ENCODE measurements at places on chromosomes 5 and 9.

GRCh38 chr5:42005561-42006153 lies 80.6 kb downstream of the FBXO4 start:
- no peak for DNase-seq

GRCh38 chr5:149365418-149365817 lies 7.6 kb downstream of the PCYOX1L start:
- DNase-seq, result no peak

GRCh38 chr5:67693956-67694809 lies 497.6 kb upstream of the CD180 start:
- DNase-seq, result no peak

GRCh38 chr5:139394123-139394653 lies 716 bp downstream of the PROB1 start:
- DNase-seq, result no peak

- DNase-seq, result peak; percentile 47
These were observed 12.2 kb downstream of the GPR150 start for GRCh38 chr5:95631991-95632675.

DNA sequence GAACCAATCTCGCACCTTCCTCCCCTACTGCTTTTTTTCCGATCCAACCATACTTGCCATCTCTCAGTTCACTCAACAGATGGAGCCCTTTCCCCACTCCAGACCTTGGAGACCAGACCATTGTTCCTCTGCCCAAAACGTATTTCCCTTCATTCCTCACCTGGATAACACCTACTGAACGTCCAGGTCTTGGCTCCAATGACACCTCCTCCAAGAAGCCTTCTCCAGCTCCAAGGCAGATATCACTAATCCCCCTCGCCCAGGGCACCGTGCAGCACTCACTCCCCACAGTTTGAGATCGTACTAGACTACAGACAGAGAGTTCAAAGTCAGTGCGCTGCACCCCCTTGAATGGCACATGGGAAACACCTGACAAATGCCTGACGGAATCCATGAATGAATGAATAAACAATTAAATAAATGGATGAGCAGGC lies 47.1 kb upstream of the AKNA start:
- no peak for DNase-seq

DNA sequence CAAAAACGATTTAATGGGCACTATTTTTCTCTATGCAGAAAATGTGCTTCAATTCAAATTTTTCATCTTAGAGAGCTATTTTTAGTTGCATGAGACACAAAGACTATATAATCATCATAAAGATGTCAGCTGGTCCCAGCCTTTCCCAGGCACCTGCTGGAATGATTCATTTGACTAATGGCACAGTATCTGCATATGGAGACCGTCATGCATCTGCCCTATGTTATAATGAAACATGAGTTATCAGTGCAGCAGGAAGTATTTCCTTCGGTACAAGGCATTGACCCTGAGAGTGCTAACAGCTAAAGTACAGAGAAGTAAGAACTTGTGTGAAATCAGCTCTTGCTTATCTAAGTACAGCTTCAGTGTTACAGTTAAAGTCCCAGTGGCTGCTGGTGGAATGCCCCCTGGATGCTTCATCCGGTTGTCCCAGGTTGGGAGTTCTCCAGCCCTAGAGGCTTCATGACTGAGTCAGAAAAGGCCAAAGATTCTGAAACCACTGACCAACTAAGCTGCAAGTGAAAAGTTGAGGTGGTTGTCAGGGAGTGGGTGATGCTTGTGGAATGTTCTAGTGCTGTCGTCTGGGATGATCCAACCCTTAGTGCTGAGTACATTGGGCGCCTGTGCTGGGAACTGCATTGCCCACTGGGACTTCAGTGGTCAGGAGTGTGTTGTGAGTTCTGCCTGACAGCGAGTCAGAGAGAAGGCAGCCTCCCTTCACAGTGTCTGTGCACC lies 57.2 kb downstream of the MTRR start:
- no peak for DNase-seq

GRCh38 chr5:138258704-138259292 lies 15.6 kb downstream of the GFRA3 start:
- DNase-seq, result no peak

GRCh38 chr9:20031836-20032235 lies 243.0 kb upstream of the SLC24A2 start:
- no peak for DNase-seq

- DNase-seq, result no peak
These were observed 791 bp upstream of the STARD4 start for GRCh38 chr5:111513131-111513520.

GRCh38 chr9:104177003-104177611 lies 83.0 kb downstream of the SMC2 start:
- DNase-seq, result no peak

DNA sequence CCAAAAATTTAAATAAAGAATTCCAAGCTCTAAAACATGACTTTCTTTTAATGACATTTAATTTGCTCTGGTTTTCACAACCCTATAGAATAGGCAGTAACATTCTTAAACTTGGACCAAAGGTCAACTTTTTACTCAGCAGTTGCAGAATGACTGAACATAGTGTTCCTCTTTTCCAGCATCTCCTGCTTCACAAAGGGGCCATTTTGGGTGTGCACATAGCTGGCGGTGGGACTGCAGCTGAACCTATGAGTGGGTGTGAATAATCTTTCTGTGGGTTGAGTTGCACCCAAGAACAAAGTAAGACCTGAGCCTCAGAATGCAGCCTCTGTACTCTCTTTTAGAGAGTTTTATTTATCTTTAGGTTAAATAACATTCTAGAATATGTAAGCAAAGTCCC lies 96.9 kb upstream of the HAPLN1 start:
- DNase-seq, result no peak

DNA sequence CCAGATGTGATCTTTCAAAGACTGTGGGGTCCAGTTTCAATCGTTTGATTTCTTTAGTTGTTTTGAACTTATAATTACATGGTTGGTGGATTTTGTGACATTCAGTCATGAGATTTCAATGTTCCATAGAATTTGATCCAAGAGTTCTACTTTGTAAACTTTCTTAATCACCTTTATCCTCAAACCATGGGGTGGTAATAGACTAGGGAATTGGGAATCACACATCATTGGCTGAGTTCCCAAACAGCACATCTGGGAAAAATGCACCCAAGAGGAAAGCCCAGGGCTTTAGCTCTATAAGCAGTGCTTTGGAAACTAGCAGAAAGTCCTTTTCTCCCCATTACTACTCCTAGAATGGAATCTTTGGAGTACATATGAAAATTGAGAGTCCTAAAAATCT lies 177.6 kb downstream of the NNT start:
- no peak for DNase-seq

DNA sequence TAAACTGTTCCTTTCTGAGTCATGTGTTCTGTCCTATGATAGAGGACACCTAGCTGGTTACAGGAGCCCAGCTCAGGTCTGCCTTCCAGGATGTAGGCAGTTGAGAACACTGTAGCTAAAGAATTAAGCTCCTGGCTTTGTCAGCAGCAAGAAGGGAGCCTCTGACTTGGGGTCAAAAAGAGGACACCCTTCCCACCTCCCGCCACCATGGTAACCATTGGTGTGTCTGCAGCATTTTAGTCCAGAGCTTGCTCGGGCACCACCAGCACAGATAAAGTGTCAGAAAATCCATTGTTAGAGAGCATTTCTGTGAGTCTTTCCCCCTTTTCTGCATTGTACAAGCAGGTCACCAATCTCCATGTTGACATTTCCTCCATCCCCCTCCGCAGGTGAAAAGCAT lies 181.7 kb downstream of the DOCK8 start:
- DNase-seq, result no peak

DNA sequence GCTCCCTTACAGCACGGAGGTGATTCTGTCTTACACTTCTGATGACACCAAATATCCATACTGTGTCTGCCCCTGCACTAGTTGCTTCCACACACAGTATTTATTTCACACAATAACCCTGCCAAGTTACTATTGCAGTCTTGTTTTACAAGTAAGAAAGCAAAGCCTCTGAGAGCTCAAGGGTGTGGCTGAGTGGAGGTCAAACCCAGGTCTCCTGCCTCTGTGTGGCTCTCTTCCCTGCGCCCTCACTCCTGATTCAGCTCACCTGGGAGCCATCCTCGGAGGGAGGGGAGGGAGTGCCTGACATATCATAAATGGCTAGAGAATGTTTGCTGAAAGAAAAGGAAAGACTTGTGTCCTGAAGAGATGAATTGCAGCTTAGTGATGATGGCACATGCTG lies 41.0 kb downstream of the MVB12B start:
- no peak for DNase-seq

DNA sequence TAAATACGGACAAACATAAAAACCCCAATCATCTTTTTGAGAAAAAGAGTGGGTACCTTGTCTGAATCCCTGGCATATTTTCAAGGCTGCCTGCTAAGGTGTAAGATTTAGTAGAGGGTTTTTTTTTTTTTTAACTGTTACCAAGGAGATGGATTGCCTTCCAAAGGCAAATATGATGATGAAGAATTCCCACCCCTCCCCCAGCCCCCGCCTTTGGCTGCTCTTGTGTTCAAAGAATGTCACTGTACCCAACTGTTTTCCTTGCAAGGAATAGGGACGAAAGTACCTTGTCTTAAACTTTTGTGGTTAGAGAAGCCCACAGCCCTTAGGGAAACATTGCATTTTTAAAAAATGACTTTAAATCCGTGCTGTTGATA lies 31.3 kb downstream of the ARHGAP26 start:
- no peak for DNase-seq

DNA sequence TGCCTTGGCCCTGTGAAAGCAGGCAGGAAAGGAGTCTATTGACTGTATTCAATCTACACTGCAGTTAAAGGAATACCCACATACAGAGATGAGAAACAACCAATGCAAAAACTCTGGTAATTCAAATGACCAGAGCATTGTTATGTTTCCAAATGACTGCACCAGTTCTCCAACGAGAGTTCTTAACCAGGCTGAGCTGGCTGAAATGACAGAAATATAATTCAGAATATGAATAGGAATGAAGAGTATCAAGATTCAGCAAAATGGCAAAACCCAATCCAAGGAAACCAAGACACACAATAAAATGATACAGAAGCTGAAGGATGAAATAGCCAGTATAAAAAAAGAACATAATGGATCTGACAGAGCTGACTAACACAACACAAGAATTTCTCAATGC lies 119.1 kb downstream of the HTR4 start:
- DNase-seq, result no peak

DNA sequence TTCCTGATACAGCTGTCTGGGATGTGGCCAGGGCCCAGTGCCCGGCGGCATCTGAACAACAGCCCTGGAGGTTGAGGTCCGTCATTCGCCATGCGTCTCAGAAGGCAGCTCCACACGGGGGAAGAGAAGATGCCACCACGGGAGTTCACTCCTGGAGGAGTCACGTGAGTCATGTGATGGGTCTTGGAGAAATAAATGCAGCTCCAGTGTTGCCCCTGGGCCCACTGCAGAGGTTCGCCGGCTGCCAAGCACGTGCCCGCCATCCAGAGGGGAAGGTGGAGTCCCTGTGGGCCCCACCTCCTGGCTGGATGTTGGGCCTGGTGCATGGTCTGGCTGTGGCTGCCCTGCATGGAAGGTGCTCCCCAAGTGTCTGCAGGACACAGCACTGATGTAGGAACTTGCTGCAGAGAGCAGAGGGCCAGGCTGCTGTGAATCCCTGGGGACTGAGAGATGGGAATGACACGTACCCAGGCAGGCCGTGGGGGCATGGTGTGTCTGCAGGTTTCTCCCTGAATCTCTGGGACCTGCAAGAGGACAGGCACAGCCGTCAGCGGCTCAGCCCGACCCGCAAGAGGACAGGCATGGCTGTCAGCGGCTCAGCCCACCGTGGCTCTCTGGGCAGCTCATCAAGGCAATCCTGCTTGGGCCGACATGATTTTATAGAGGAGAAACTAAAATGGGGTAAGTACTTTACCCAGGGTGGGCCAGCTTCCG lies 418.3 kb upstream of the IRX4 start:
- DNase-seq, result no peak

- no peak for DNase-seq
These were observed 15.7 kb downstream of the LVRN start for GRCh38 chr5:115977988-115978387.

GRCh38 chr9:30851600-30851999 lies 1532.8 kb upstream of the ACO1 start:
- no peak for DNase-seq
